ENCODE measurements at places on chromosomes 7 and 10.

DNA sequence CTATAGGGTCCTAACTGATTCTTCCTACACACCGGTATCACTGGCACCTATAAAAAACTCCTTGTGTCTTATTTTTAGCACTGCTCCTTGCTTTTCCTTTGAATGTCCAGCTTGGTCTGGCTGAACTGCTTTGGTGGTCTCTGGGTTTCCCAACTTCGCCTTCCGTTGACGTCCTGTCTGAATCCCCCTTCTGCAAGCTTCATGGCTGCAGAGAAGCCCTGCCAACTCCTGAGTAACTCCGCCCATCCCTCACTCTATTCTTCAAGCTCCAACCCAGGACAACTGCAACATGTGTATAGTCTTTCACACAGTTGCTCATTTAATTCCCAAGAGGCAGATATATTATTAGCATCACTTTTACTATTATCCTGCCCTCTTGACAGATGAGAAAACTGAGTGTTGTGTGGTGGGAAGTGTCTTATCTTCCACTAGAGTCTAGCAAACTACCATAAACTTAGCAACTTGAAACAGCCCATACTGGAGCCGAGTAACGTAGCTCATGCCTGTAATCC lies 40.9 kb downstream of the MTURN start:
- no peak for DNase-seq

DNA sequence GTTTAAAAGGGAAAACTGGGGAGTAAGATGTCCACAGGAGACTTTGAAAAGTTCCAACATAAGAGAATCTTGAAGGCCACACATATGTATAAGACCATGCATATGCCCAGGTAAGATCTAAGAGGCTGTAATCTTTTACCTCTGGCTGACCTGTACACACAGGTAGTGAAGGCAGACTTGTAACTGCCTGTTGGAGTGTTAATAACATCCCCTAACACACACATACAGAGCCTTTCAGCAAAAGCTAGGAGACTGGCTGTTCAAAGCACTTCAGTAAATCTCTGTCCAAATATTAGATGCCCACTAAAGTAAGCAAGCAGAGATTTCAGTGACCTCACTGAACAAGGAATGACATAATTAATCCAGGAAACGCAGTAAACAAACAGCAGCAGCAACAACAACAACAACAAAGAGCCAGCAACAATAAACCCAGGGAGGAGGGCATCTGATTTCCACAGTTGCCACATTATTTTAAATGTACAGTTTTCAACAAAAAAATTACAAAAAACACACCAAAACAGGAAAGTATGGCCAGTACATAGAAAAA lies 15.0 kb downstream of the CYP51A1 start:
- no peak for DNase-seq

DNA sequence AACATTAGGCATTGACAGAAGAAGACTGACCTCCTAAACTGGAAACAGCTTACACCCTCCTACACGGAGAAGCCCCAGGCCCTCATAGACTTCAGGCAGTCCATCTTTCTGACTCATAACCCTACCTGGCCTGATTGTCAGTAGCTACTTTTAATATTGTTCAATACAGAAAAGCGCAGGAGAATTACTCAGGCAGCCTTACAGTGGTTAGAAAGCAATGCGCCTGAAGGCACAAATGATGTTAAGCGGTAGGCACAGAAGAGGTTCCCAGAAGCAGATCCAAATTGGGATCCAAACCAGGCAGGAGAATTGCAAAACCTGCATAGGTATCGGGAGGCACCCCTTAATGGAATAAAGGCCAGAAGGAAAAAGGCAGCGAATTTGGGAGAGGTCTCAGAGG lies 5.4 kb upstream of the CYREN start:
- DNase-seq: no peak

GRCh38 chr7:39589323-39590111 lies 23.3 kb downstream of the YAE1 start:
- peak; percentile 68 for DNase-seq

GRCh38 chr7:129739427-129739826 lies 127.9 kb downstream of the NRF1 start:
- no peak for DNase-seq

- no peak for DNase-seq
Observed at GRCh38 chr10:127987467-127988380, 80.8 kb downstream of the PTPRE start.

DNA sequence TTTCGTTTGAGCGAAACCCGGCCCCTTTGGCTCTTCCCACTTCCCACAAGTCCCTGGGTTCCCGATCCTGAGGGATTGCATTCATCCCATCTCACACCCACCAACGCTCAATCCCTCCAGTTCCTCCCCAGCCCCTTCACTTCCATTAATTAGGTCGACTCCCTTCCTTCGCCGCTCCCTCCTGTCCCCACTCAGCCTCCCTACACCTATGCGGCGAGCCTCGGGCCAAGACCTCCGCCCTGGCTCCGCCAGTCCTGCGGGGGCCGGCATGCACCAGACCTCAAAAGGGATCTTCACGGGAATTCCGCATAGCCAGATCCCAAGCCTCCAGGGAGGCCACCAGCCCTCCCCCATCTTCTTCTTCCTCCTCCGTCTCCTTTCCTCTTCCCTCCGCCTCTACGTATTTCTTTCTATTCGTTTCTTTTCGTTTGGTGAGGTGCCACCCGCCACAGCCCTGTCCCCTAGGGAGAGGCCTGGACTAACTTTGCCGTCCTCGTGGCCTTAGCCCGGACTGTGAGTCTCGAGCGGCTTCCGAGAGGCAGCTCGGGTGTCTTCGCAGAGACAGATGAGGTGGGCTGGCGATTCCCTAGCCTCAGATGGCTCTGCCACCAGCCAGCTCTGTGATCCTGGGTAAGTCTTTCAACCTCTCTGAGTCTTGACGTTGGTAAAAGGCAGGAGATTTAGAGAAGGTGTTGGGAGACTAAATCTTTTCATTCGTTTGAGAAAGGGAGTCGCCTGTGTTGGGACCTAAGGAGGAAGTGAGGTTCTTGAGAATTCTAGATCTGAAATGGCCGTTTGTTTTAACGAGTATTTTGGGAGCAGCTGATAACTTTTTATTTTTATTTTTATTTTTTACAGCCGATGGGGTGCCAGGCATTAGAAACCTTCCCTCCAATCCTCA lies 8.1 kb upstream of the LBX1 start:
- DNase-seq: no peak

DNA sequence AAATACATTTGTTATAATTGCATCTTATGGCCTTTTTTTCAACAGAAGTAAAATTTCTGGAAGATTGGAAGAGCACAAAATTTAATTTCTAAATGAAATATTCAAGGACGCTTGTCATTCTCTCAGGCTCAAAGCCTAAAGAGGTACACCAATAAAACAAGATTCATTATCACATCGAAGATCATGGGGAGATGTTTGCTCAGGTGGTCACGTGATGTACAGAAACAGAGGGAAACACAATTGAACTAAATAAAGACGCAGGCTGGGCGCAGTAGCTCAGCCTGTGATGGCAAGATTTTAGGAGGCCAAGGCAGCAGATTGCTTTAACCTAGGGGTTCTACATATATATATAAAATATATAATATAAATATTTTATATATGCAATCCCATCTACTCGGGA lies 37.3 kb upstream of the TMEM254 start:
- no peak for DNase-seq

DNA sequence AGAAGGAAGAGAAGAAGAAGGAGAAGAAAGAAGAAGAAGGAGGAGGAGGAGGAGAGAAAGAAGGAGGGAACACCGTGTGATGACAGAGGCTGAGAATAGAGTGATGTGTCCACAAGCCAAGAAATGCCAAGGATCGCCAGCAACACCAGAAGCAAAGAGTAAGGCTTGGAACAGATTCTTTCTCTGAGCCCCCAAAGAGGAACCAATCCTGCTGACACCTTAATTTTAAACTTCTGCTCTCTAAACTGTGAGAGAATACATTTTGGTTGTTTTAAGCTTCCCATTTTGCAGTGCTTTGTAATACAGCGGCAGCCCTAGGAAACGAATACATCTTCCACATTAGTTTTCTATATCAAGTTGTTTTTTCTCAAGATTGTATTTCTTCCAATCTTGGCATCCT lies 13.9 kb upstream of the WNT8B start:
- DNase-seq: no peak

GRCh38 chr7:69670701-69671100 lies 72.4 kb downstream of the AUTS2 start:
- DNase-seq: no peak

DNA sequence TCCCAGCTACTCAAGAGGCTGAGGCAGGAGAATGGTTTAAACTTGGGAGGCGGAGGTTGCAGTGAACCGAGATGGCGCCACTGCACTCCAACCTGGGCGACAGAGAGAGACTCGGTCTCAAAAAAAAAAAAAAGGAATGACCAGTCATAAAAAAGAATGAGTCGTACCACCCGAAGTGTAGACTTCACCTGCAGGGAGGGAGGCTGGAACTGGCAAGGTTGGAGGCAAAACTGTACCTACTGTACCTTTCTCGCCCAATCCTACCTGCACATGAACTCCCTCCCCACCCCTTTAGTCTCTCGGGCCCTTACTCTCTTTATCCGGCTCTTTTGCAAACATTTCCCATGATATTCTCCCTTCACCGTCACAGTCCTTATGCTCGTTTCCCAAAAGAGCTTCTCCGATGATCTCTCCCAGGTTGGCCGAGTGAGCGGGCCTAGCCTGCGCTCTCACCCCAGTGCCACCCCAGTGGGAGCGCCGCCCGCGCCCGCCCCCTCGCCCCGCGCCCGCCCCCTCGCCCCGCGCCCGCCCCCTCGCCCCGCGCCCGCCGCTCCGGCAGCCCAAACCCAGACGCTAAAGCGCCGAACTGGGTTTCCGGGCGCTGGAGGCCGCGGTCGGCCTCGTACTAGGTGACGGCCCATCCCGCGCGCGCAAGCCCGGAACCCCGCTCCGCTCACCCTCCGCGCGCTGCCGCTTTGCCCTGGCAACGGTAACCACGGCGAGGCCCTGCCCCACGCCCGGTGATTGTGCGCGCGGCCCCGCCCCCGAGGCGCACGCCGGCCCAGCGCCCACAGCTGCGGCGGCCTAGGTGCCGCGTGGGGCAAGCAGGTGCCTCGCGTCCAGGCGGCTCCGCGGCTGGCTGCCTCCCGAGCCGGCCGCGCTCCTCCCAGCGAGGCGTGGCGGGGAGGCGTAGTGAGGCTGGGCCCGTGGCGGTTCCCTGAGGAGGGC lies at the start of gene SMKR1:
SMKR1 (plus strand) TSS at position 772 of the 948 bp plus-strand sequence. CDS start 294 bp downstream, outside the sequence.
- peak; percentile 78 for DNase-seq

DNA sequence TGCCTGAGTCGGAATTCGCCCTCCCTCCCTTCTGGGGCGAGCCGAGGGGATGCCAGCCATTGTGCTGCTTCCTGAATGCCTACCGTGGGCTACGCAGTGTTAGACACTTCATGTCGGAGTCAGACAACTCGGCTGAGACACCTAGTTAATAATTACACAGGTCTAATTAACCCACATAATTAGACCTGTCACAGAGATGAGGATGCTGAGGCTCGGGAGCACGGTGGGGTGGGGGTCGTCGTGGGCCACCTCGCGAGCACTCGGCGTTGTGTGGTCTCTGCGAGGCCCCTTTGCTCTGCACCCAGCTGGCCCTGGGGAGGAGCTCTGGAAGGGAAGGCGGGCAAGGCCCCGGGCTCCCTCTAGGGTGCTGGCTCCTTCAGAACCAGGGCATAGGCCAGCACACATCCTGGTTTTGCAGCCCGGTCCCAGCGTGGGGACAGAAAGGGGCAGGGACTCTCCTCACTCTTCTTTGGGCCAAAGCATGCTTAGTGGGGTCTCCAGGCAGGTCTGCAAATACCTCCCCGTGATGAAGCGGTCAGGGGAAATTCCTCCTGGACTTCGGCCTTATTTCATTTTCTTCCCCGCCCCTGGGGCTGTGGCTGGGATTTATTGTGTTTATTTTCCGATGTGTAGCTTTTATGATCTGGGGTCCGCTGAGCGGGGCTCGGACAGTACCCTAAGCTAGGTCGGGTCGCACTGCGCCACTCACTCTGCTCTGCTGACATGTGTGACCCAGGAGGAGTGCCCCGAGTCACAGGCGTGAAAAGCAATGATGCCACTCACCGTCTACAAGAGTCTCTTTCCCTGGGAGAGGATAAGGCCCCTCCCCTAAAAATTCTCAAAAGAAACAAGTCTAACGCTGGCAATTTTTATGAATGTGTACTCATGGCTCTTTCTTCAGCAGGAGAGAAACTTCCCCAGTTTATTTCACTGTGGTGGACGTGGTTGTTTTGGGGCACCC lies 4.9 kb upstream of the FOXL3 start:
- DNase-seq: no peak

DNA sequence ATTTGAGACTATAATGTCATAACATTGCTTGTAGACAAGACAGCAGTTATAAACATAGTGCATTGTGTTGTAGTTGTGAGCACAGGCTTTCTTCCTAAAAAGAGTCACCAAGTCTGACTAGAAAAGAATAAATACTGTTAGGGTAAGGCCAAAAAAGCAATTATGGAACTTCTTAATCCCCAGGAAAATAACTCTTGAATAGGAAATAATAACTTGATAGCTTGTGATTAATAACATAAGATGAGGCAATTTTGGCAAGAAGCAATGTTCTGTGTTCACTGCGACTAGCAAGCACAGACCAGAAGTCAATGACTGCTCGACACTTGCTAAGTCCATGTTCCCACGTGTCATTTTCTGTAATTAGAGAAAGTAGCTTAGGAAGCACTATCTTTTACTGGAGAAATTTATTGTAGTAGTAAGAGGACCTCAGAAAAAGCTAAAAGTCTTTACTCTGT lies 97.1 kb downstream of the AGMO start:
- no peak for DNase-seq

GRCh38 chr10:118958984-118959925 lies 70.3 kb upstream of the NANOS1 start:
- no peak for DNase-seq
